KG1 (cell line): ENCODE measurements at places on chromosomes 16 and 17.

DNA sequence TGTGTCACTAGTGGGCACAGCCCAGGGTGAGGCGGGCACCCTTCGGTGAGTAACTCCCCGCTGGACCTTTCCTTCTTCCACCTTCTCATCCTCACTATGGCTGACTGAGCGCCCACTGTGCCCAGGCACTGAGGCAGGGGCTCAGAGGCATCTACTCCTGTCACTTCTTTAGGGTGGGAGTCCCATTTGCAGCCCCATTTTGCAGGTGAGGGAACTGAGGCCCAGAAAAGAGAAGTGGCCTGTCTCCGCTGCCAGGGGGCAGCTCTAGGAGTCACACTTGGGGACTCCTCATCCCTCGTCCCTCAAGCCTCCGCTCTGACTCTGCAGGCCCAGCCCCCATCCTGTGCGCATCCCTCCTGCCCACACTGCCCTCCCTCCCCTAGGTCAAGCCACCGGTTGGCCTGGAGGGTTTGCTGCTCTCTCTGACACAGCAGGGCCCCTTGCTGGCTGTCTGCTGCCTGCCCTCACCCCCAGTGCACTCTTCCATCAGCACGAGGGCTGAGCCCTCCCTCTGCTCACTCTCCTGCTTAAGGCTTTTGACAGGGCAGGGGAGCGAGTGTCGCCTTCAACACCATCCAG, 62.4 kb downstream of the CNGB1 start:
- no peak for DNase-seq

DNA sequence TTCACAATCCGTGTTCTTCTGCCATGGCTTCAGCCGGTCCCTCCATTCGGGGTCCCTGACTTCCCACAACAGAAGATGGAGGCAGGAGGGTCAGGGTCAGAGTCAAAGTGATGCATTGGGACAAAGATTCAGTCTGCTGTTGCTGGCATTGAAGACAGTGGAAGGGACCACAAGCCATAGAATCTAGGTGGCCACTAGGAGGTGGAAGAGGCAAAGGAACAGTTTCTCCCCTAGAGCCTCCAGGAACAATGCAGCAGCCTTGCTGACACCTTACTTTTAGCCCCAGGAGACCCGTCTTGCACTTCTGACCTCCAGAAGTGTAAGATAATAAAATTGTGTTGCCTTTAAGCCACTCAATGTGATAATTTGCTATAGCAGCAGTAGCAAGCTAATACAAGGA, 55.9 kb downstream of the MFSD11 start:
- no peak for DNase-seq

DNA sequence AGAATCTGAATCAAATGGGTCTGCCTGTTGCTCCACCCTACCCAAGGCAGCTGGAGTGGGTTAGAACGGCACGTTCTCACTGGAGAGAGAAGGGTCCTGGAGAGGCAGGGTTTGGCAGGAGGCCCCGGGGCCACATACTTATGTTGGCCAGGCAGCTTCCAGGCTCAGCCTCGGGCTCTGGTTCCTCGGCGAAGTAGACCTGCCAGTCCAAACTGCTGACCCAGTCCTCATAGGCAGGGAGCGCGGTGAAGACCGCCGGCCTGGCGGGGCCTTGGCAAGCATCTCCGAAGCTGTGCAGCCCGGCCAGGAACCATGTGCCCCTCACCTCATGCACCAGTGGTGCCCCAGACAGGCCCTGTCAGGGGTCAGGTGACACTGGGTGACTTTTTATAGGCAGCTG, 4.8 kb downstream of the PRSS53 start:
- DNase-seq = no peak

- no peak for DNase-seq
Observed at GRCh38 chr17:1960545-1960912, 64.6 kb downstream of the RTN4RL1 start.
